ENCODE measurements at places on chromosomes 3 and 15. TPM values are rescaled to one million over a fixed set of nuclear protein-coding genes. Genes with fewer than 3 reads are reported as not detected.

The ABHD10 gene
- 25.1 TPM for total RNA-seq

The UCN2 gene
- not detected for total RNA-seq

The SLC9C1 gene
- 1.0 TPM for total RNA-seq

The GATM gene
- 309 TPM for total RNA-seq

The FBXL22 gene
- 17.7 TPM for total RNA-seq

The DALRD3 gene
- 27.7 TPM for total RNA-seq

The CSTA gene
- 0.52 TPM for total RNA-seq

The PTH1R gene
- total RNA-seq, result 9.4 TPM

The ADCY5 gene
- total RNA-seq, result 6.8 TPM

The SLC7A14 gene
- total RNA-seq, result not detected

Measured in skeletal muscle tissue (tissue), 5 donors.